ENCODE measurements at places on chromosomes 16 and 17.

DNA sequence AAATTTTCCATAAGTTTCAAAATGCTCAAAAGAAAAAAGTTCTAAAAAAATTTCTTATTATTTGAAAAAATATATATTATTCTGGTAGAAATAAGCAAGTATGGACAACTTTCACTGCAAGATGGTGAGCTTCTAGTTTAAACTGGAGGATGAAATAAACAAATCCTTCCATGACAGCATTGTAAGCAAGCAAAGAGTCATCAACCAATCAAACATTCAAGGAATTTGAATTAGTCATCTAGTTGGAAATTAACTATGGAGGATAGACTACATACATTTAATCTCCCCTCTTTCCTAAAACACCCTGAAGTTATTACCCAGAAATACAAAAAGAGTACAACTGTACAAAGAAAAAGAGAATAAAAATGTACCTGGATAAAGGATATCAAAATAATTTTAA lies 51.0 kb upstream of the IRX5 start:
- DNase-seq: no peak

DNA sequence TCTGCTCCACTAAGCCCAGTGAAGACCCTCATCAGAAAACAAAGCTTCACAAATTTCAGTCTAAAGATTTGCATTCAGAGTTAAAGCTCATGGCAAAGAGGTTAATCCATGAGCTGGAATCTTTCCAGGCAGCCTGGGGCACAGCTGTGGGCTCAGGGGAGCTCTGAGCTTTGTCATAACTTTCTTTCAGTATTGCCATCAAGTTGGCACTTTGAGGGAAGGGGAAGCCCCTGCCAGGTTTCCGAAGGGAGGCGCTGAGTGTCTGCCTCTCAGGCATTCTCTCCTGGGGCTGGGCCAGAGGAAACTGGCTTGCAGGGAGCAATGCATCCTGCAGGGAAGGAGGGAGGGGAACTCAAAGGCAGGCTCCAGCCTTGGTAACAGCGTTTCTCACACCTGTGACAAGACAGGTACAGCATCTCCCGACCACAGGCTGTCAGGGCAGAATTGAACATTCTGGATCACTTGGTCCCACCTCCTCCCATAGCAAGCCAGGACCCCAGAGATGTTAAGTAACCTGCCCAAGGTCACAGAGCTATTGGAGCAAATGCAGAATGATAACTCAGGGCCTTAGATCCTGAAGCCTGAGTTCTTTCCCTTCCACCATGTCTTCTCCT lies 3.9 kb downstream of the LPO start:
- no peak for DNase-seq

GRCh38 chr17:17621254-17621653 lies 29.7 kb upstream of the PEMT start:
- no peak for DNase-seq

- DNase-seq: no peak
Observed at GRCh38 chr17:2718150-2718938, 6.8 kb upstream of the CLUH start.

DNA sequence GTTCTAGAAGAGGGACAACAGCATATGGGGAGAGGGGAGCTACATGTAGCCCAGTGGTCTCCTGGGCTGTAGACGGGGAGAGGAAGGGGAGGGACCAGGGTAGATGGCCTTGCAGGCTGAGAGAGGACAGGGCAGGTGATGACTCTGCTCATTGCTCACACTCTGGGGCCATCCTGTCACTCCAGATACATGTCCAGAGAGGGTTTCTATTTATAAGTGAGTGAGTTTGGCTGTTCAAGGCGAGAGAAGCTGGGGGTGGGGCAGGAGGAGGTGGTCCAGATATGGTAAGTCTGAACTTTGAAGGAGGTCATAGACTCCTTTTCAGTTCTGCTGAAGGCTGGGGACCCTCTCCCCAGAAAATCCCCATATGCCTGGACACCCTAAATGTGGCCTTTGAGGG lies 22.2 kb downstream of the CACNA1G start:
- no peak for DNase-seq

- DNase-seq: no peak
Observed at GRCh38 chr17:44996304-44996703, 28.2 kb upstream of the C1QL1 start.

DNA sequence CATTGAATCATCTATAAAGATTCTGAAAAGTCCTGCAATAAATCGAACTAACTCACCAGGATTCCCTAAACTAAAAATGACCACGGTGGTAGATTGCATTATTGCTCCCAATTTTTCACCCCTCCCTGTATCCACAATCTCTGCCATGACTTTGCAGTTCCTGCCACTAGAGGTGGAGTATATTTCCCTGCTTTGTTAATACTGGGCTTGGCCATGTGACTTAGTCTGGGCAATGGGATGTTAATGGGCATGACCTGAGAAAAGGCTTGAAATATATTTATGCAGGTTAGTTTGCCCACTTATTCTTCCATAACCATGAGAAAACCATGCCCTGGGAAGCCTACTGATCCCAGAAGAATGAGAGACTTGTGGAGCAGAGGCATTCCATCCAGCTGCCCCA lies 59.1 kb downstream of the NOG start:
- DNase-seq: no peak

DNA sequence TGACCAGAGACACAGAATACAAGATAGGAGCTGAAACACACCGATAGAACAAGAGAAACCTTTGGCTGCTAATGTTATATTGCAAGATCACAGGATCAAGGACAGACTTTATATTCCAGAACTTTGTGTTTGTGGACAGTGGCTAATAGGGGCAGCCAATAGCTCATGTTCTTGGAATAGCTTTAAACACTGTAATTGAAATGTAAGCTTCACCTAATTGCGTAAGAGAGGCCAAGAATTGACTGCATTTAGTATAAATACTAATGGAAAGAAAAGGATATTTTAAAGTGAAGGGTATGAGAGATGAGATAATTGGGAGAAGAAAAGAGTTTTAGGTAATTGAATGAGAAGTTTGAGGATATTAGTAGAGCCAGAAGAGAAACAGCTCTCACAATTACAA lies 758.8 kb downstream of the CDH11 start:
- no peak for DNase-seq

- no peak for DNase-seq
Observed at GRCh38 chr16:87233928-87234327, 83.3 kb downstream of the C16orf95 start.

DNA sequence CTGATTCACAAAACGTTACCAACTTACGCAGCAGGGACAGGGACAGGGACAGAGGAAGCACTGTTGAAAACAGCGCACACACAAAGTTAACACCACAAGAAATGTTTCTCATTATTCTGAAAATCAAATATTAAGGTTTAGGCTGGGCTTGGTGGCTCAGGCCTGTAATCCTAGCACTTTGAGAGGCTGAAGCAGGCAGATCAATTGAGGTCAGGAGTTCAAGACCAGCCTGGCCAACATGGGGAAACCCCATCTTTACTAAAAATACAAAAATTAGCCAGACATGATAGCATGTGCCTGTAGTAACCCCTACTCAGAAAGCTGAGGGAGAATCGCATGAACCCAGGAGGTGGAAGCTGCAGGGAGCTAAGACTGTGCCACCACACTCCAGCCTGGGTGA lies 4.2 kb downstream of the CYTH1 start:
- no peak for DNase-seq

- DNase-seq: no peak
Observed at GRCh38 chr16:29825145-29826044, 5.1 kb downstream of the MVP start.

DNA sequence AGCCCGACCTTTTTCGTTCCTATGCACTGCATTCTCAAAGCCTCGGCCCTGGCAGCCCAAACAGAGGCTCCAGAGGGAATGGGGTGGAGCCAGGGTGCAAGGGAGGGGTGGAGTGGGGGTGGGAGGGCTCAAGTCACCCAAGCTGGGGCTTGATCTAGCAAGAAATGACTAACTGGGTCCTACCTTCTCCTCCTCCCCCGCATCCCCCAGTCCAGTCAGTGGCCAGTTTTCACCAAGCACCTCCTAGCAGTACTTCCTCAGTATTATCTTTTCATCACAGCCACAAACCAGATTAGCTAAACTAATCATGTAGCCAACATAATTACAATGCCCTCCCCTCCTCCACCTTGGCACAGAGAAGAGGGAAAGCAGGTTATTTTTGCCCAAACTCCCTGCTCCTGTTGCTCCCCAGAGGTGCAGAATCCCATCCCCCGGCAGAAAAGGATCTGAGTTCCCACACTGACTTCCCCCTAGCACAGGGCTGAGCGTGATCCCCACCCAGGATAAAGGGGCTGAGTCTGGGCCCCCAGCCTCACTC lies 2.2 kb downstream of the JUP start:
- DNase-seq: no peak

GRCh38 chr17:82177276-82177675 lies 35.4 kb downstream of the CCDC57 start:
- no peak for DNase-seq

DNA sequence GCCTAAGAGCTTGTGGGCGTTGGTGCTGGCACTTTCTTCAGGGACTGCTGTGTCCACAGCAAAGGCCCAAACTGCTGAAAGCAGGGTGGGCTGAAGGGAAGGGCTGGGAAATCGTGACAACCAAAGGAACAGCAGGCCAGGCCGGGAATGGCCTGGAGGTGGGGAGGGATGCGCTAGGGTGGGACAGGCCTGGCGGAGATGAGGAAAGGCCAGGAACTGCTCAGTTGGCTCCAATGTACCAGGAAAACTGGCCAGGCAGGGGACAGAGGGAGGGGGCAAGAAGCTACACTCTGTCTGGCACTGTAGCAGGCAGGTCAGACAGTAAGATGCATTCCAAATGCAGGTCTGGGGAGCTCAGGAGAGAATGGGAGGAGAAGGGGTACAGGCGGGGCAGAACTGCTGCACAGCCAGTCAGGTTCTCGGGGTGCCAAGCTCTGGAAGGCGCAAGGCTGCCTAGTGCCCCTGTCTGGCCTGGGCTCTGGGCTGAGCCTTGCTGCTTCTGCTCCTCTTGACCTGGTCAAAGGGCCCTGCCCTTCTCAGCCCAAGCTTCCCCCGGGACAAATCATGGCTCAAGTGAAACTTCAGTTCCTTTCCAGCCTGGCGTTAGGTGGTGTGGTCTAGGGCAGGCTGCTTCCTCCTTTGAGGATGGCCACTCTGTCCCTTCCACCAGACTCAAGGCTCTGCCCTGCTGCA lies 7.3 kb downstream of the PNMT start:
- no peak for DNase-seq

- no peak for DNase-seq
Observed at GRCh38 chr17:79616801-79617200, 6.0 kb upstream of the RBFOX3 start.

- no peak for DNase-seq
Observed at GRCh38 chr16:11098601-11099390, 154.4 kb downstream of the CLEC16A start.

DNA sequence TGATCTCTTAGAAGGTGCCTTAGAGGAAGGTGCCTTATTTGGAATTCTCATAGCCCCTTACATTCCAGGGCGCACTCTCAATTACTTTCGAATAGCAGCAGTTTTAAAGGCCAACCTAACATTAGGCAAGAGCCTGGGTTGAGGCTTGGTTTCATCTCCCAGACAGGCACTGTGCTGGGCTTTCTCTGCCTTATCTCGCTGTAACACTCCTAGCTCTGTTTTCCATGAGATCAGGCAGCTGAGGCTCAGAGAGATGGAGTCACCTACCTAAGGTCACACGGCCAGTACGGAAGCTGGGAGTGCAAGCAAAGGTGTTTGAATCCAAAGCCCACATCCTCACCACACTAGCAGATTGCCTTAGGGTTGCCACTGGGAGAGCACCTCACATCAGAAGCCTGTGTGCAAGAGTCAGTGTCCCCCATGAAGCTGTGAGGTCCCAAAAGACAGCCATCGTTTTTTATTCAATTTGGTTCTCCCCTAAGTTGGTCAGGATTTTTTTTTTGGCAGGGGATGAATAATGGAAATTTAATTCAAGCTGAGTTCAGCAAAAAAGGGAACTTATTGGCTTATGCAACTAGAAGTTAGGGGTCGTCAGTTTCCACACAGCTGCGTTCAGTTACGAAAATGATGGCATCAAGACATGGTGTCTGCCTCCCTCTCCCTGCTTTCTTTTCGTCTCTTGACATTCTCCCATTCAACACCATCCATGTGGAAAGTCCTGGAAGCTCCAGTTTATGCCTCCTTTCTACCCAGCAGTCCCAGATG lies 206.4 kb downstream of the KATNIP start:
- DNase-seq: no peak

GRCh38 chr16:85267414-85267945 lies 155.2 kb upstream of the CIBAR2 start:
- no peak for DNase-seq

- DNase-seq: no peak
Observed at GRCh38 chr16:69123910-69124309, 8.5 kb downstream of the CHTF8 start.

- DNase-seq: no peak
Observed at GRCh38 chr16:85114909-85115567, 2.8 kb upstream of the CIBAR2 start.

- no peak for DNase-seq
Observed at GRCh38 chr17:42531455-42532354, 4.3 kb upstream of the NAGLU start.

DNA sequence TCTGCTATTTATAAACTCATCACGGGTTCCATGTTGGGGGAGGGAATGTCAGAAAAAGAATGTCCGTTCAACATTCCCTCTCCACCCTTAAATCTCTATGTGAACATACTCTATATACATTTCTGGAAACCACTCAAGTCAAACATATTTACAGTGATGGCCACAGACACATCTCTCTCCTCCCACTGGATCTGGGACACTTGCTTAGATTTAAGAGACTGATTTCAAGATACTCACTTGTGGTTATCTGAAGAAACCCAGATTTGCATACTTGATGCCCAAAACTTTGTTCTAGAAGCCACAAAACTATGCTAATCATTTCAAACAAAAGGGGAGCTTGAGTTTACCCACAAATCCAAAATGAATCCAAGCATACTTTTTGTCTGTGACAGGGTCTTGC lies 182.9 kb upstream of the SOX9 start:
- DNase-seq: no peak

- no peak for DNase-seq
Observed at GRCh38 chr17:46841561-46842379, 9.6 kb upstream of the WNT9B start.

GRCh38 chr17:76585033-76585648 lies 519 bp downstream of the ST6GALNAC2 start:
- DNase-seq: no peak
